ELR (cell line): ENCODE measurements at places on chromosomes 7 and 10.

GRCh38 chr10:7795605-7796004 lies 7.6 kb downstream of the ATP5F1C start:
- no peak for DNase-seq

DNA sequence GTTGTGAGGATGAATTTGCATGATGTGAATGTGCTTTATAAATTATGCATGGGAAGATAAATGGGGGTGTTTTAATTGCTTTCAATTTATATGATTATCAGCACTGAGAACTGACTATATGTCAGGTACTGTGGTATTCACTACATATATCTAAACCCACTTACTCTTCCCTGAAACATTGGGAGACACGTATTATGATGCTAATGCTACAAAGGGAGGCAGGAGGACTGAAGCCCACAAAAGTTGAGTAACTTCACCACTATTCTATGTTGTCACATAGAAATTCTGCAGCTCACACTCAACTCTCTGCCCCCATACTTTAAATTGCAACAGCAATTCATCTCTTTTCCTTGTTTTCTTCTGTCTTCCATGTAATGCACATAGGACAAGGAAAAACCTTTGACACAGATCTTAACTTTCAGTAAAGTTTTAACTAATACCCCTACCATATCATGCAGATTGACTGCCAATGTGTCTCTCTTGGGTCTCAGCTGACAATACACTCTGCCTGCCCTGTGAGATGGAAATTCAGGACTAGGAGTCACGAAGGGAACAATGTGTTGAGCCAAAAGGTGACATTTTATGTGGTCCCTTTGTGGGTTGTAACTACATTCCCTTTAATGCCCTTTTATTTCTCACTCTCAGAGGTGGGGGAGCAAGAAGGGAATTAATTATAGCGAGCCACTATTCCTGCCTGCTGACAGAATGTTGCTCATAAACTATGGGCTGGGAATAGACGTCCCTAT lies 691.0 kb upstream of the SORCS1 start:
- no peak for DNase-seq

- DNase-seq = no peak
Measured at GRCh38 chr10:32980242-32980557, 22.2 kb upstream of the ITGB1 start.

GRCh38 chr7:1943933-1944618 lies 274.0 kb downstream of the ELFN1 start:
- DNase-seq = no peak

DNA sequence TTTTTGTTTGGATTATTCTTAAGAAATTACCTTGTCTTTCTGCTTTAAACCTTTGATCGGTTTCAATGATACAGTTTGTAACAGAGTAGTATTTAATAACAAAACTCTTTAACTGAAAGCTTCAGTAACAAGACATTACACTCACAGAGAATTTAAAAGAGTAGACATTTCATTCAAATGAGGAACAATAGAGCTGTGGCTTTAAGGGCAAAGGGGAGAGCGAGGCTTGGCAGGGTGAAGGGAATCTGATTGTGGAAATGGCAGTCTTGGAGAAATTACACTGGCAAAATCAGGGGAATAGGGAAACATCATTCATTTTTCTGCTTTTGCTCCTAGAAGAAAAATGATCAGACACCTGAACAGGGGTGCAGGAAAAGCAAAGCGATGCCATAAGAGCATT lies 5.1 kb upstream of the HIPK2 start:
- DNase-seq = no peak

GRCh38 chr7:135259702-135260101 lies 26.1 kb downstream of the STRA8 start:
- DNase-seq = no peak

- DNase-seq = no peak
Measured at GRCh38 chr7:11829954-11830353, 2.0 kb downstream of the THSD7A start.

- no peak for DNase-seq
Measured at GRCh38 chr10:21161647-21162046, 264.5 kb upstream of the NEBL start.

DNA sequence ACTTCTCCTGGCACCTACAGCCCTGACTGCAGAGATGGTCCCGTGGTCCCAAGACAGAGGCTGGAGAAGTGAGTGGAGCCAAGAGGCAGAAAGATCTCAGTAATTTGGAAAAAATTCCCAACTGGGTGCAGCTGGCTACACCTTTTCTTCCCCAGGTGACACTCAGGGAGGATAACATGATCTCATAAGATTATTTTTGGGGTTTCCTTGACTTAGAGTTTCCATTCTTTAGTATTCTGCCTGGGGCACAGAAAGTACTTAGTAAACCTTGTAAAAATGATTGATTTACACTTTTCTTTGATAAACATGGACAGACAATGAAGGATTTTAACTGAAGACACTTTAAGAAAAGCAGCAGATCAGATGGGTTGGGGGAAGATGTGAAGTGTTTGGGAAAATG lies 38.6 kb downstream of the HECW1 start:
- DNase-seq = no peak

- peak; percentile 95 for DNase-seq
Measured at GRCh38 chr10:1109795-1110673, 53.8 kb downstream of the WDR37 start.

- no peak for DNase-seq
Measured at GRCh38 chr10:63547628-63548360, 26.6 kb downstream of the REEP3 start.

GRCh38 chr7:134827889-134828288 lies 48.5 kb downstream of the CALD1 start:
- DNase-seq = no peak

DNA sequence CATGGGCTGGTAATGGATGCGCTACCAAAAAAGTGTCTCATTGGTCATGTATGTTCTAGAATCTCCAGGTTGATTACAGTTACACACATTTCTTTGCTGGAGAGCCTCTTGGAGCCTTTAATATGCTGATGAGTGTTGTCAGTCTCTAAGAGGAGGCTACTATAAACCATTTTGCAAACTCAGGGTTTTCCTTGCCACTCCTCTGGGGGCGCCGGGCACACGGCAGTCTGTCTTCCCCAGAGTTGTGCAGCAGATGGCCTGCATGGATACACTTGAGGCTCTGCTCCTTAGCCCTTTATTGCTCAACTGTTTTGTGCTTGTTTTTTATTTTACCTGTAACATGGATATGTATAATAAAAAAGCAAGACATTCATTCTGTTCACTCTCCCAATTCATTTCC lies 196.5 kb downstream of the ACTR3B start:
- no peak for DNase-seq

DNA sequence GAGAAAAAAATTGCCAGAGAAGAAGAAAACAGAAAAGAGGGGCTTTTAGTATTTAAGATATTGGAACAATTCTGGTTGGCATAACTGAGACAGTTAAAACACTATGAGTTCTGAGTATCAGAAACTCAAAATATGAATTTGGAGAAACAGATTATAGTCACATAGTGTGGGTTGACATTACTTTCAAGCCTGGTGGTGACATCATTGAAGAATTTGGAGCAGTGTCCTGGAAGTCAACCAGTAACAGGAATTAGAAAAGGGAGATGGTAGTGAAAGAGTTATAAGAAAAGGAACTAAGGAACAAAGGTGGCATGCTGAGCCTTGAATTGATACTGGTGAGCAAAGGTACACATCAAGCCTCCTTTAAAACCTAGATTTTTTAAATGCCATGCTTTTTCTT lies 88.2 kb downstream of the ZNF438 start:
- no peak for DNase-seq

DNA sequence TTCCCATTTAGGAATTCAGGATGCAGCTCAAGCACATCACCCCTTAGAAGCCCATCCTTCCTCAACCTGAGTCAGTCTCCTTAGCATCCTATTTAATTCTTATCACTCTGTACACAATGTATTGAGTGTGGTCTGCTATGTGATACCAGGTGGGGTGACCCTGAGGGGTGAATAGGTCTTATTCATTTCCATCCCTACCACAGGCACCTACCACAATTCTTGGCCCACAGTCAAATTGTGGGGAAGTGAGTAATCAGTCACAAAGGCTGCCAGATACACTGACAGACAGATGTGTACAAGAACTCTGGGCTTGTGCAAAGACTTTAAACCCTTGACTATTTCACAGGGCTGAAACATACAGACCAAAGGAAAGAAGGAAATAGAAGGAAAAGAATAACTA lies 560.5 kb downstream of the PARD3 start:
- DNase-seq = peak; percentile 69

GRCh38 chr7:46191776-46192175 lies 270.7 kb upstream of the IGFBP3 start:
- DNase-seq = peak; percentile 95

- no peak for DNase-seq
Measured at GRCh38 chr10:106942035-106942662, 222.4 kb downstream of the SORCS1 start.

DNA sequence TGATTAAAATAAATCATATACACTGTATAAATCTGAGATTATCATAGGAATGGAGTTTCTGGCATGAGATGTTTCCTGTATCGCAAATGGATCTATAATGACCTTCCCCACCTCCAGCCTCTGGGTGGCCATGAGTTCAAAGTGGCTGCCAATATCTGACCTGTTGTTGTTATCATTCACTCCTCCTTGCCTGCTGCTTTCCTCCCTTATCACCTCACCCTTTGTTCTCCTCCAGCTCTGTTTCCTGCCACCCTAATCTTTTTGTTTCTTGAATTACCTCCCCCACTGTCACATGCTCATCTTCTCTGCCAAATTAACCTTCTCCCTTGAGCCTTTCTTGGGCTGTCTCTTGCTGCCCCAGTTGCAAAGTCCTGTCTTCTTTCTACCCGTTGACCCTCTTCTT lies 12.0 kb downstream of the SCD start:
- no peak for DNase-seq

DNA sequence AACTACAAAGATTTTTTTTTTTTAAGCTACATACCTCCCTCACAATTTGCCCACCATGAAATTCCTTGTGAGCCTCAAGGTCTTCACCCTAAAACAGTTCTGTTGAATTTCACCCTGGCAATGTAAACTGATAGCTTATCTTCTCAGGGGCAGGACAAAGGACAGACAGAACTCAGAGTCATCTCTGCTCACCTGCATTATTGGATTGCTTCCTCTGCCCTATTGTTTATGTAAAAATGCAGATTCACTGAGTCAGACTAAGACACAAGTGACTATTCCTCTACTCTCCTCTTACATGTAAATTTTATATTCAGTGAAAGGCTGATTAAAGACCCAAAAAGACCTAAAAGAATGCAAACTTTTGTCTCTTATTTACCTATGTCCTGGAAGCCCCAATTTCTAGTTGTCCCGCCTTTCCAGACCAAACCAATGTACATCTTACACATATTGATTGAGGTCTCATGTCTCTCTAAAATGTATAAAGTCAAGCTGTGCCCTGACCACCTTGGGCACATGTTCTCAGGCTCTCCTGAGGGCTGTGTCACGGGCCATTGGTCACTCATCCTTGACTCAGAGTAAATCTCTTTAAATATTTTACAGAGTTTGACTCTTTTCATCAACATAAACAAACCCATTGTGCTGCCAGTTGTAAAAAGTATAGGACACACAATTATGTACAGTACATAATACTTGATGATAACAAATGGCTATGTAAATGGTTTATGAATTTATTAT lies 440.2 kb downstream of the HTR7 start:
- DNase-seq = peak; percentile 59

DNA sequence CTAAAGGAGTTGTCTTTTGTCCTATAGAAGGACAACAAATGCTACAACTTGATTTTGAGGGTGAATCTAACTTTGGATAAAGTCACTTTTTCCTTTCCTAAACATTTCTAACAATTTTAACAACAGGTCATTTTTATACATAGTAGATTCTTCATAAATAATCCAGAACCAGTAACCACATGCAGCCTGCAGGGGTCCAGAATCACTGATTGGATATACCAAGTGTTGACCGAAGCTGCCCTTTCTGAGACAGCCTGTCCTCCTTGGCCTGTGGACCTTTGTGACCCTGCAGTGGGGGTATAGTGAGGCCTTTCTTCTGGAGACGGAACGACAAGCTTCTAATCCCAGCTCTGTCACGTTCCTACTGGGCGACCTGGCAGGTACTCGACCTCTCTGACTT lies 34.8 kb upstream of the LAMB4 start:
- DNase-seq = no peak

GRCh38 chr10:126016882-126017281 lies 120.5 kb downstream of the FANK1 start:
- DNase-seq = no peak

DNA sequence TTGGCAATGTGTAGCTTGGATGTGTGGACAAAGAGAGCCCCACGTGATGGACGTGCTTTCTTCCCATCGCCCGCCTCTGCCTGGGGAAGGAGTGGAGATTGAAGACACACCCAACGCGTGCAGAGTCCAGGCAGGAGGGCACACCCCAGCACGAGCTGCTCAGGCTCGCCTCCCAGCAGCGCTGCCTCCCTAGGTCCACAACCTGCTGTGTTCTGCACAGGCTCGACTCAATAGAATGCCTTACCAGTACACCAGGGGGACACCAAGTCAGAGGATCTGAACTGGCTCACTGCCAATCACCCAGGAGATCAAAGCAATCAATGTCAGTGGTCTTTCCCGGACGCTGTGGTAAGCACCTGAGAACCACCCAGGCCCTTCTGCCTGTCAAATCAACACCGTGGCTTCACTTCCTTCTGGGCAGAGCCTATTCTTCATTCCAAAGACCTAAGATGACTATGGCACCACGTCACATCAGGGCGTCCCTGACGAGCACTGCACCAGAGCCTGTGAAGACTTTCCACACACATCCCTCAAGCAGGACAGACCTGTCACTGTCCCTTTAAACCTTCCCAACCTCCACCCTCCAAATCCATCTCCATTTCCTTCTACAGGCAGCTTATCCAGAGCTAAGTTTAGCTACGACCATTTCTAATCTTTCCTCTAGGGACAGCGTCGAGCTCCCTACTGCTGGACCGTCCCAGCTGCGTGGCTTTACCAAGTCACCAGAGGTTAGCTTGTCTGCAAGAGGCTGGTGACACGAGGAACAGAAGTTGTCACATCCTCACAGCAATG lies 72.3 kb downstream of the AMZ1 start:
- peak; percentile 74 for DNase-seq

- no peak for DNase-seq
Measured at GRCh38 chr10:38025283-38025682, 14.8 kb downstream of the ZNF33A start.

DNA sequence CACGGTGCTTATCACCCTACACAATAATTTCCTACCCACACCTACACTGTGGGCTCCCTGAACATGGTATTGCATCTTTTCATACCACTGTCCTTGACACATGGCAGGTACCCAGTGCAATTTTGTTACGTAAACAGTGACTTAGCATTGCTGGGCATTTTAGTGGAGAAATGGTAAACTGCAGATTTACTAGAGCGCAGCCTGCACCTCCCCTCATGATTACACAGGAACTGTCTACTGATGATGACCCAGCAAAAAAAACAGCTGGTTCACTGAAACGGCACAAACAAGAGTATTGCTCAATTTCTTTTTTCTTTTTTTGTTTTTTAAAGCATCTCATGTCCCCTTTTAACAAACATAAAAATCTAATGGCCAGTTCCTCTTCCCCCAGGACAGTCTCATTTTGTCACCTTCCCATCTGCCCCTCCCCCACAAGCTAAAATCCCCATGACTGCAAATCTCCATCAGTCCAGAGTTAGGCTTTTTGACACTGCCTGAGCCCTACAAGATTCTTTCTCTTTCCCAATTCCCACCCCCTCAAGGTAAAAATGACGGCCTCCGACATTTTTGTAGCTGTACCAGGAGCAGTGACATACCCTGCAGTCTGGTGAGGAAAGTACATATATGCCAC lies 2.8 kb downstream of the ZNF746 start:
- no peak for DNase-seq
